ENCODE measurements at places on chromosomes 2 and 18.
A peak's percentile ranks its signal among the peaks of the same experiment; 100 is the strongest.

DNA sequence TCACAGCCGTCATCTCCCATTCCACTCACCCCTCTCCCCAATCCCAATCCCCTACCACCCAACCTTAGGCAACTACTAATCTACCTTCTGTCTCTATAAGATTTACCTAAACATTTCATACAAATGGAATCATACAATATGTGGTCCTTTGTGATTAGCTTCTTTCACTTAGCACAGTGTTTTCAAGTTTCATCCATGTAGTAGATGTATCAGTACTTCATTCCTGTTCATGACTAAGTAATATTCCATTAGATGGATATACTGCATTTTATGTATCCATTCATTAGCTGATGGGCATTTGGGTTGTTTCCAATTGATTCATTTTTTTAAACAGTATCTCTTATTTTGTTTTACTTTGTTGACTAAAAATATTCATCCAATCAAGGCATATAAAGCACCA is 109.6 kb downstream of the CDH2 start:
- DNase-seq, result no peak

DNA sequence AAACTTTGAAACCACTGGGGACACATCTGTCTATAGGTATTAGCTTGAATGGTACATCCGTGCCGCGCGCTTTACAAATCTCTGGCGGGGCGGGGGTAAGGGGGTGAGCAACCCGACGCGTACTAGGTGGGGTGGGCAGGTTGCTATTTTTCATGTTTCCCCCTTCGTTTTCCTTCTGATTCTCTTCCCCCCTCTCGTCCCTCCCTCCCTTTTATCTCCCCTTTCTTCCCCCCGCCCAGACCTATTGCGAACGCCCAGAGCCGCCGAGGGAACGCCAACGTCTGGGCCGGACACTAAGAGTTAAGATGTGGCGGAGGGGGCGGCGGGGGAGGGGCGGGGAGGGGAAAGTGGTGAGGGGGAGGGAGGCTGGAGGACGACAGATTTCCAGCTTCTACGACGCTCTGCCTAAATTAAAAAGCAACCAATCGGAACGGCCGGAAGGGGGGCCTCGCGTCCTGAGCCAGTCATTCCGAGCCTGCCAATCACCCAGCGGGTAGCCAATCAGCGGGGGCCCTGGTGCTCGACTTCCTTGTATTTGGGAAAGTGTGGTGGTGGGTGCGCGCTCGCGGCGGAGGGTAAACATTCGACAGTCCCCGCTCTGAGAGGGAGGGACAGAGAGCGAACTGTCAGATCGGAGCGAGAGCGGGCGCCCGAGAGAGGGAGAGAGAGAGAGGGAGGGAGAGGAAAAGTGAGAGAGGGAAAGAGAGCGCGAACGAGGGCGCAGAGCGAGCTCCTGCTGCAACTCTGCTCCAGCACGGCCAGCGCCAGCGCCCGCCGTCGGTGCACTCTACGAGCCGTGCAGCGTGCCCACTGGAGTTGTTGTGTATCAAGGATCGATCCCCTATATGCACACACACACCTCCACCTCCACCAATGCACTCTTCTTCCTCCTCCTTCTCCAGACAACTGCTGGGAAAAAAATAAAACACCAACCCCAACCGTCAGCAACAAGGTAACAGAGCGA is at the start of gene POU3F3:
Gene POU3F3, plus strand, starts transcription at position 582 of the 964 bp plus-strand sequence. CDS start 1,396 bp downstream, outside the sequence.
- peak; percentile 96 for DNase-seq

GRCh38 chr2:43199492-43200488 is 26.6 kb downstream of the ZFP36L2 start:
- no peak for DNase-seq

DNA sequence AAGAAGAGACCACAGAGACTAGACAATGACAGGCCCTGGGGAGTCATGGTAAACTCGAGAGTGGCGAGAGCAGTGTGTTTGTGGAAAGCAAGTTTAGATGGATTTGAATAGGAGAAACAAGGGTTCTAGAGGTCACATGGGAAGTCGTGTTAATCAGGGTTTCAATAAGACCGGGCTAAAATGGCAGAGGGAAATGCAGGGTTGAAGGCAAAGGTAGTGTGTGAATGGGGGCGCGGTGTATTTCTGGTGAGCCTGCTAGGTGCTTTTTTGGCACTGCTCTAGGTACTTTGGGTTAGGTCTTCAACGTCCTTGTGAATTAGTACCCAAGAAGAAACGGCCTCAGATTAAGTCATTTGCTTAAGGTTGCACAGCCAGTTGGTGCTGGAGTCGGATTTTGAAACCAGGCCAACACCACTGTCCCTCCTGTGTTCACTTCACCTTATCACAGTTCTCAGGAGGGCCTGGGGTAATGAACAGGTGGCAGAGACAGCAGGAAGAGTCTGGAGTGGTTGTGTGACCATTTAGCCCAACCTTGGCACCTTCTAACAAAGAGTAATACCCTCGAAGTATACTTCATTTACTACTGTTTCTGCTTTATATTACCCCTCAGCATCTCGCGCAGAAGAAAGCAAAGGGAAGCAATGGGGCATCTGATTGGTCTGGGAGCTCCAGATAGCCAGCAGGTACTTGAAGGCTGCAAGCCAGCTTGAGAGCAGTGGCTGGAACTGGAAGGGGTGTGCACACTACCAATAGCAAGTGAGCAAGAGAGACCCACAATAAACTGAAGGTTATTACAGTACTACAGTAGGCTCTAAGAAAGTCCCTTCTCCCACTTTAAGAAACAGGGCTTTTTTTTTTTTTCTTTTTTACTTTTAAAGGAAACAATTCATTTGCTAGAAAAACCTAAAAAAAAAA is 33.4 kb upstream of the GAREM2 start:
- no peak for DNase-seq

- no peak for DNase-seq
Observed at GRCh38 chr2:83756219-83756618, 702.9 kb downstream of the SUCLG1 start.

- peak; percentile 30 for DNase-seq
Observed at GRCh38 chr2:196427986-196428634, 211.4 kb upstream of the CCDC150 start.

DNA sequence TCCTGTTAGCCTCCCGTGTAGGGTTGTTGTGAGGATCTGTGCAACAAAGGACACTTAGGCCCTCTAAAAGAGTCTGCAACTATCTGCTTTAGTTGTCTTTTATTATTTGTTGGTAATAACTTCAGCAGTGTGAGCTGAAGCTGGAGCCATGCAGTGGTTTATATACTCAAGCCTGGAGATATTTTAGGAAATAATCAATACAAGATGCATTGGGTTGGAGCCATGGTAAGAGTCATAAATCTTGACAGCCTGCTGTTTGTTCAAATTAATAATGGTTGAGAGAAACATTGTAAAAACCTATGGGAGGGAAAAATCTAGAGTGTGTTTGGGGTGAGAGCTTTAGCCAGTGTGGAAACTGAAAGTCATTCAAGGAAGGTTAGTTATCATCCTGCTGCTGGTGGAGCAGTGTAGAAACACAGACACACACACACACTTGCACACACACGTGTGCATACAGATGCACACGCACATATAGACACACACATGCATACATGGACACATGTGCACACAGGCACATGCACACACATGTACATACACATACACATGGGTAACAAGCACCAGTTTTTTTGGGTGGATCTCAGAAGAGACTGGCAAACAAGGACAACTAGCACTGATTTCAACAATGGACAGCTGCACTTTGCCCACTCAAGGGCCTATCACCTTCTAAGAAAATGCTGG is 51.0 kb downstream of the ACOXL start:
- DNase-seq, result no peak

- no peak for DNase-seq
Observed at GRCh38 chr2:68746408-68746807, 11.8 kb downstream of the ARHGAP25 start.

GRCh38 chr2:40540026-40540425 is 88.1 kb upstream of the SLC8A1 start:
- DNase-seq, result peak; percentile 49

DNA sequence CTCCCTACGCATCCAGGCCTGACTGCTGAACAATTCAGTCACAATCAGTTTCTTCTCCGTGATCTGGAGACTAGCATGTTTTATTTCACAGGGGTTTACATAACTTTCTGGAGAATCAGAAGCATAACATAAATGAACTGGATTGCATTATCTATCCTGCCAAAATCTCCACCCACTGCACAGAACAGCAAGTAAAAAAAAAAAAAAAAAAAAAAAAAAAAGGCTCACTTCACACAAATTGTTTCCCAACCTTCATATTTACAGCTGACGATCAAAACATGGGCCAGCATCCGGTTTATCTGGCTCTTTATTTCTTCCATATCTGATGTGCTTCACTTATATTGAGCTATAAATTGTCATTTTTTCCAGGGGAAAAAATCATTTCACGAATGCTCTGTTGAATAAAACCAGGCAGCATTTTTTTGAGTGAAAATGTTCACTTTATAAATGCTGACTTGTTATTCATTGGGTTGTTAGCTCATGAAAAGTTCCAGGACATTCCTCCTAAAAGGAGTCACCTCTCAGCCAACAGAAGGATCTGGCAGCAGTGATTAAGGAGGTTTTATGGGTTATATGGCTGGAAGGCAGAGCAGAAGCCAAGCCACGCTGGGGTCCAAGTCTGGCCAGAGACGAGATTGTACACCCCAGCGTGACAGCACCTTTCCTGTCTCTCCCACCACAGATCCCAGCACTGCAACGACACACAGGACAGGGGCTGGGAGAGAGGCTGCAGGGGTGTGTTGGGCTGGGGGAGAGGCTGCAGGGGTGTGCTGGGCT is 51.2 kb upstream of the GLI2 start:
- DNase-seq, result no peak

DNA sequence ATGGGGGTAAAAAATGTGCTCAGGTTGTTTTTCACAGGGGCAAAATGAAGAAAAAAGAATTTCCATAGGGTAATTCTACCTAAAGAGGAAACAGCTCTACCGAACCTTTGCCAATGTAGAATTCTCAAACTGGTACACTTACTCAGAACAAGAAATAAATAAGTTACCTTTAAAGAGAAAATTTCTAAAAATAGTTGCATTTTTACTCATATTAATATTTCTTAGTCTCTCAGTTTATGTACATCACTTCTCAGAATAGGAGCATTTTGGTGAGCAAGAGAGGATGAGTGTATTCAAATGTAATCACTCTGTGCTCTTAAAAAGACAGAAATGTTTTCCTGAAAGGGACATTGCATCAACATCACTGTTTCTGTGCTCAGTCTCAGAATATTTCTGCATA is 574.7 kb upstream of the SLC8A1 start:
- no peak for DNase-seq

DNA sequence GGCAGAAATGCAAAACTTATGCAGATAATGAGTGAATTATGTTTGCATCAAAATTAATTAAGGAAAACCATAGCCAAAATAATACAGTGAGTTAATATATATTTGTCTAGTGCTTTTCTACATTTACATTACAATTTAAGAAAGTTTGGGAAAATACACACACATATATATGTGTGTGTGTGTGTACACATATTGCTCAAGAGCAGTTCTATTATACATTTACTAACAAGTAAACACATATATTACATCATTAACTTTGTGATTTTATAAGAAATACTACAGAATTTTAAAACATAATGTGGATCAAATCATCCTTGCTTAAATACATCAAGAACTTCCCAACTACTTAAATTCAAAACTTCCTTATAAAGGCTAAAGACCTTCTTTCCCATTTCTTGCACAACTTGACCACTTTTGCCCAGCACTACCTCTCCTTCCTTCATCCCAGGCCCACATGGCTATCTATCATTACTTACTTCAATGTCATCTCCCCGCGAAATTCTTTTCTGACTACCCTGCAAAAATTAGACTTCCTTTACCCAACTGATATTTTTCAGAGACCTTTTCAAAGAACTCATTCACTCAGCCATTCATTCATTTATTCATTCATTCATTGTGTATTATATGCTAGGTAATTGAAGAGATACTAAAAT is 68.4 kb downstream of the COL5A2 start:
- no peak for DNase-seq

DNA sequence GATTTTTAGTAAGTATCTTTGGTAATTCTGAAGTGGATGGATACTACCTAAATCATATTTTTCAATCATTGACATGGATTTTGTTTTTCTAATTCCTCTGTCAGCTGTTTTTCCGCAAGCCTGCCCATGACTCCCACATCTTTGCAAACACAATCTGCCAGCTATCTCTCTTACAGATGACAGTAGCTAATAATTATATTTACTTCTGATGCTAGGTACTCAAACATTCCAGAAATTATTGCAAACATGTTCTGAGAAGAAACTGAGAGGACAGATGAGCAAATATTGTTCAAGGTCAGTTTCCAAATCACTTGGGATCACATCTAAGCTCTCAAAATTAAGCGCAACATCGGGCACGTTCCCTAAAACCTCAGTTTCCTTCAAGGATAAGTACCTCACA is 270.0 kb upstream of the CDH19 start:
- DNase-seq, result no peak

GRCh38 chr2:237693291-237693994 is 66.1 kb downstream of the LRRFIP1 start:
- DNase-seq, result peak; percentile 26

DNA sequence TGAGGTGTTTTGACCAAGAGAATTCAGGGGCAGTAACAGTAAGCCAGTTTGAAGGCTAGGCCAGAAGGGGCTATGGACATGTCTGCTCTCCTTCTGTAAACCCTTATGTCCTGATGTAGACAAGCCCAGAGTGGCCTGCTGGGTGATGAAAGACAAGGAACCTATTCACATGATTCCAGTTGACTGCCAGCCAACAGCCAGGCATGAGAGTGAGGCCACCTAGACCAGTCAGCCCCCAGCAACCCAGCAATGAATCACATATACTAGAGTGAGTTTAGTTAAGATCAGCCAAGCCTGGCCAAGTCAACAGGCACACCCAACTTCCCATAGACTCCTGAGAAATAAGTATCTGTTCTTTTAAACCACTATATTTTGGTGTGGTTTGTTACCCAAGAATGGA is 1889.7 kb upstream of the CELF4 start:
- no peak for DNase-seq

DNA sequence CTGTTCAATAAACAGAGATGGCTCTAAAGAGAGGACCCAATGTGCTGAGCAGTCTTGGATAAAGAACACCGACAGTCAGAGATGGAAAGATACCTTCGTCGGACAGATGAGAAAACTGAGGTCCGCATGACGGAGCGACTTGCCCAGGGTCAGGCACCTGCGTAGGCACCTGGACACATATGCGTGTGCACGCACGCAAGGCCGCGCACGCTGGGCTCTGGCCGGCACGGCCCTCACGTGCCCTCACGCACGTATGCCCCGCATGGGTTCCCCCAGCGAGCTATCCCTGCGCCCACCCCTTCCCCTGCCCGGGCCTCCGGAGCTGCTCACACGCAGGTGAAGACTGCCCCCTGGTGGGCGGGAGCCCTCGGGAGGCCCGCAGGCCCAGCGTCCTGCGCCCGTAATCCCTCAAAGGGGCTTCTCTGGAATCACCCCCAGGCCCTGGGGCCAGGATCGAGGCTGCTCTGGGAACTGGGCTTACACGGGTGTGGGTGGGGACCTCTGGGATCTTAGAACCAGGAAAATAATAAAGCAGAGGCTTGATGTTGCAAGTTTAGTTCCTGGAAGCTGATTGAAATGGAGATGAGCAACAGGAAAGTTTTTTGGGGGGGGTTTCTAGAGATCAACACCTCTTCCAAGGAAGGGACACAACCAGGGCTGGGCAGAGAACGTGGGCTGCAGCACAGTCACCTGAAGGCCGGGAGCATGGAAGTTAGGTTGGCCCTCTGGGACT is 246.3 kb downstream of the TNS1 start:
- DNase-seq, result no peak

- peak; percentile 12 for DNase-seq
Observed at GRCh38 chr2:111910609-111911277, 12.3 kb downstream of the MERTK start.
